Urinary bladder (tissue), 4 donors: ENCODE measurements at places on chromosomes 1 and 21.

- DNase-seq, result no peak
Observed at GRCh38 chr1:234499943-234500245, 20.9 kb upstream of the TARBP1 start.

- no peak for DNase-seq
Observed at GRCh38 chr1:119008483-119009311, 20.6 kb upstream of the TBX15 start.

DNA sequence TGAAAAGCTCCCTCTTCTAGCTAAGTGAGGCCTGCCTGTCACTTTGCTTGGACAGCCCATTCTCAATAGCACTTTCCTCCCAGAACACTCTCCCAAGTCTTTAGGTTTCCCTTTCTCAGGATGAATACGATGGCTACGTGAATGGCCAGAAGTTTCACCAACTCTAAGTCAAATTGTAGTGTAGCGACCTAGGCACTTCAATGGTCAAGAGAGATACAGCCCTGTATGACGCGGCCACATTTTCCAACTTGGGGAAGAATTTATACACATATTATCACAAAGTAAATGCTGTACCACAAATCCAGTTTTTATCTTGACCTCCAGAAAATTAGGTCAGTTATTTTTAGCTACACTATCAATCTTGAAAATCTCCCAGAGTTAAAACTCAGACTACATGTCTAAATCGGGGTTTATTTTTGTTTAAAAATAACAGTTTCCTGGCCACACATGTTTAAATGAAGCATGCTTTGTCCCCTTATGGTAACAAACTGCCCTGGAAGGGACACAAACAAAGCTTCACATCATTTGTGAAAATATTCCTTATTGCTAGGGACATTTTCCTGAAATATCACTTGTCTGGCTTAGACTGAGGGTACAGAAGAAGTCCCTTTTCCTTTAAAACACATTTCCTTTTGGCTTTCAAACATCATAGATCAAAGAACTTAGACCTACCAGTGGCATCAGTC lies 192.6 kb downstream of the GABPA start:
- DNase-seq, result no peak

GRCh38 chr1:104266612-104267011 lies 516.9 kb downstream of the AMY1C start:
- DNase-seq, result no peak

DNA sequence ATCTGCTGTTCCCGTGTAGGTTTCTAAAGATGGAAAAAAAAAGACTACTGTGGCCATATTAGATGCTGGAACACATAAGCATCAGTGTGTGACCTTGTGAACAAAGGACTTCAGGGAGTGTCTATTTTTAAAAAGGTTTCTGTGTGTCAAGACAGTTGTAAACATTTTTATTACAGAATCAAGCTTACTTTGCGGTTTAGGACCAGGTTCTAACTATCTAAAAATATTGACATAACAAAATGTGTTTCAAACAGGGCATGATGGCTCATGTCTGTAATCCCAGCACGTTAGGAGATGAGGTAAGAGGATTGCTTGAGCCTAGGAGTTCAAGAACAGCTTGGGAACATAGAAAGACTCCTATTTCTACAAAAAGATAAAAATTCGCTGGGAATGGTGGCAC lies 7.1 kb upstream of the DDI2 start:
- DNase-seq, result peak; percentile 56

DNA sequence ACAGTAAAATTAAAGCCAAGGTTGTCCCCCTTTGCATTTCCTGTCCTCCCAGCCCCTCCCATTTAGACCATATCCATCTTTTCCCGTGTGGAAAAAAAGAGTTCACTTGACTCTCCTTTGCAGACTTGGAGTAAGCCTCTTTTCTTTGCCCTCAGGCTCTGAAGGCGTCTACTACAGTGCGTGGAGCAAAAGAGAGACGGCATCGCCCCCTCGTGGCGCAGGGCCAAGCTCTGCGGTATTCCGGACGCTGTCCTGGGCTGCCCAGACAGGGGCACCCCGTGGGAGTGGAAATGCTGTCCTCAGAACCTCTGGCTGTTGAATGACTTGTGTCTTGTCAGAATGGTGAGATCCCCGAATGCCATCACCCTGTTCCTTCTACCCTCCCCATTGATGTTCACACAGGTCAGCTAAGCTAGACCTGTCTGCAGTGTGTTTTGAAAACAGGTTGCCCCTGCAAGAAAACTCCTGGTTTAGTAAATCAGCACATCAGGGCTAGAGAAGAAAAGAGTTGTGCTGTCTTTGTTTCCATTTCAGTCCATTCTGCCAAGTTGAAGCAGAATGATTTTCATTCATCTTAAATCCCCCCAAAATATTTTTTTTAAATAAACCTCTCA lies 12.3 kb upstream of the GJA8 start:
- DNase-seq, result no peak

DNA sequence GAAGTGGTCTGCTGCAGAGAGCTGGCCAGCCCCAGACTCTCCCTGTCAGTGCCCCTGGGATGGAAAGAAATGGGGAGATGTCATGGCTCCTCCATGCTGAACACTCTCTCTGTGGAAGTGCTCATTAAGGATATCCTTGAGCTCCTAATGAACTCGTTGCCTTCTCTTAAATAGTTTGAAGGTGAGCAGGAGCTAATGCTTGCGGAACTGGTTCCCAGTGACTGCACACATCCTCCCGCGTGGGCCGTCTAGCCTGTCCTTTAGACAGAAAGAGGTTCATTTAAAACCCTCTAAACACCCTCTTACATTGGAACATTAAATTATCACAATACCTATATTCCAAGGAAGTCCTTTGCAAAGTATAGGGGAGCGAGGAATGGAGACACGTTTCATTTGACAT lies 5.9 kb upstream of the WDR64 start:
- no peak for DNase-seq

- no peak for DNase-seq
Observed at GRCh38 chr1:192512426-192513162, 63.0 kb upstream of the RGS1 start.

- DNase-seq, result no peak
Observed at GRCh38 chr1:92443893-92444292, 42.8 kb downstream of the GFI1 start.

- DNase-seq, result no peak
Observed at GRCh38 chr1:167631936-167632614, 2.0 kb downstream of the RCSD1 start.

GRCh38 chr1:30753660-30754123 lies 3.9 kb downstream of the LAPTM5 start:
- DNase-seq, result no peak

DNA sequence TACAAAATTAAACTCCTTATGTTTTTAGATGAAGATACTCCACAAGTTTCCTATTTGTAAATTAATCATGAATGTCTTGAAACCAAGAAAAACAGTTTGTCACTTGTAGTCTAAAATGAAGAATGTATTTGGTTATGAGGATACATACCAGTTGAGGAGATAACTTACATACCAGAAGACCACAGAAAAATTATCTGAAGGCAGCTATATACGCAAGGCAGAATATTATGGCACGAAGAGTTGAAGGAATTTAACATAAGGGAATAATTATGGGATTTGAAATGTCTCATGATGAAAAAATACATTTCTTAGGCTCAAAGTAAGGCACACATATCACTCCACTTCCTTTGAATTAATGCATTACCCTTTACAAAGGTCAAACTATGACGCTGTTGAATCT lies 73.3 kb downstream of the IFI44 start:
- no peak for DNase-seq

GRCh38 chr1:22941257-22941656 lies 31.4 kb downstream of the LACTBL1 start:
- DNase-seq, result no peak

DNA sequence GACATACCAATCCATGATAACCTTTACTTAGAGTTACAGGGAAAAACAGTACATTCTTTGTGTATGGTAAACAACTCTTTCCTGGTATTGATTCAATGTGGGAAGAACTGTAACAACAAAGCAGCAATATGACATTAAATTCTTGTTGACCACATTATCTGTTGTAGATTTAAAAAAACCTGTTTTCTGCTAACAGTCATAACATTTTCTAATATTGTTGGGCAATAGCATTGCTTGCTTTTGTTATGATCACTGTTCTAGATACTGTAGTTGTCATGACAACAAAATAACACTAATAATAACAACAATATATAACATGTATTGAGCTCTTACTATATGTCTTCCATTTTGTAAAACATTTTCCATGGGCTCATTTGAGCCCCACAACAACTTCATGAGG lies 54.2 kb downstream of the PDE4B start:
- DNase-seq, result no peak

- DNase-seq, result no peak
Observed at GRCh38 chr1:2547210-2548067, 8.7 kb upstream of the TNFRSF14 start.

DNA sequence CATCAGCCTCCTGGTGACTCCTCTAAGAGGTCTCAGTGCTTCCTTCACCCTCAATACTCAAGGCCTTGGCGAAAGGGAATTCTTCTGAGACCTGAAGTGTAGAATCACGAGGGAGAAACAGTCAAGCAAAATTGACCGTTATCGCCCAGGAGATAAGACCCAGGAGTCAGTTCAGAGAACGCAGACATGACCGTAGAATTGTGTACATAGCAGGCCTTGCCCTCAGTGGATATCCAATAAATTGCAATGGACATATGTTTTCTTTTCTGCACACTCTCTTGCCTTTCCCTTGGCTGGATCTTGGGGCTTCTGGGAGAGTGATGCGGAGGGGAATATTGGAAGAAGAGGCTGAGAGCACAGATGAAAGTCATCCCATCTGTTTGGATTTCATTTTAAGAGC lies 15.7 kb upstream of the ETS2 start:
- DNase-seq, result no peak

DNA sequence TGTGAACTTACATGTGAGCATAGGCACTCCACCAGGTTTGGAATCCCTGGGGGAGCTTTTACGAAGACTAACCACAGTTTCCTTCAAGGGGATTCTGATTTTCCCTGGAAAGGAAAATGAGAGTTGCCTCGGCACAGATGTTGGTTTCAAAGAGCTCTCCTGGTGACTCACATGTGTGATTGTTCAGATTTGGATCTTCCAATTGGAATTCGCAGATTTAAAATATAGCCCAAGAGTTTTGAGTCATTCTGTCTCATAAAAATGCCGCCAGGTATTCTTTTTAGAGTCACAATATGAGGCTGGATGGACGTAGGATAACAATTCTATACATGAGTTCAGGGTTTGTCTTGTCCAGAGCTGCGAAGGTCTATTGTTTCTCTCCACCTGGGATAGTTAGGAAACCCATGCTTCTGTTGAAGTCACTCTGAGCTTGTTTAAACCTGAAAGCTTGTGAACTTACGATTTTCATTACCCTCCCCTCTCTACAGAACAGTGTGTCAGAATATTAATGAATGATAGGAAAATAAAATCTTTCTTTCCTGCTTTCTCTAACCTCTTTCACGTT lies 64.9 kb downstream of the TGFB2 start:
- DNase-seq, result no peak

GRCh38 chr1:26790551-26790953 lies 2.8 kb downstream of the PIGV start:
- DNase-seq, result no peak

GRCh38 chr1:168180148-168180524 lies 1.4 kb downstream of the TIPRL start:
- DNase-seq, result no peak

DNA sequence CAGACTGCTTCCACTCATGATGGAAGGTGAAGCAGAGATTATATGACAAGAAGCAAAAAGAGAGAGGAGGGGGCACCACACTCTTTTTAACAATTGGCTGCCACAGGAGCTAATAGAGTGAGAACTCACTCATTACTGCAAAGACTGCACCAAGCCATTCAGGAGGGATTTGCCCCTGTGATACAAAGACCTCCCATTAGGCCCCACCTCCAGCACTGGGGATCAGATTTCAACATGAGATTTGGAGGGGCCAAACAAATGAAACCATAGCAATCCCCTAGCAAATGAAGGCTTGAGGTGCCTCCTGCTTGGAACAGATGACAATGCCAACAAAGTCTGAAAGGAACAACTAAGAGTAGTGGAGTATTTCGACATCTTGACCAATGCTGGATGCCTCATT lies 122.5 kb upstream of the COA6 start:
- DNase-seq, result no peak

GRCh38 chr1:151936653-151937052 lies 27.3 kb upstream of the THEM4 start:
- no peak for DNase-seq

GRCh38 chr1:62024690-62025089 lies 170.0 kb upstream of the L1TD1 start:
- no peak for DNase-seq

- no peak for DNase-seq
Observed at GRCh38 chr1:178189814-178190213, 95.9 kb downstream of the RASAL2 start.

DNA sequence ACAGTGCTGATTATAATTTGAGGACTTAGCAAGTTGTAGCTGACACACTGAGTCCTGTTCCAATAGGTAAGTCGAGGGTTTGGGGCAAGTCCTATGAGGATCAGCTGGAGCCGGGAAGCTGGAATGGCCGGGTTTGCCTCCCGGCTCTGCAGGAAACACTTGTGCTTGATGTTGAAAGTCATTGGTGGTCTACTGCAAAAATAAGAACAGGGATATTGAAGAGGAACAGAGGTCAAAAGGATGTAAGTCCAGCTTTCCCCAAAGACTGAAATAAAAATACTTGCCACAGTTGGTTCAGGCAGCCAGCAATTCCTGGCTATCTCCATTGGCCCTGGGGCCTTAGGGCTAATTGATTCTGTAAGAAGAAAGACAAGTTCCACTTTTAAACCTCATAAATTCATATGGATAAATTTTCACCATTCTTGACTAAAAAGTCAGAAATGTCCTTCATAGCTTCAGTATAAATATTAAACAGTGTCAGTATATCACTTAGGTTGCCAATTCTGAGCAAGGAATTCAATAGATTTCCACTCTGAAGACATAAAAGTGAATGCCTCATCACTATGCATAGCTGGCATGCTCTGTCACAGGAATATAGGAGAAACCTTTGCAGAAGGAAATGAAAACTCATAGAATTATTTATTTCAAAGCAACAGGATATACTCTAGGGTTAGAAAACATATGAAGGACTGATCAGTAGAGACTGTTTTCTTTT lies 165.2 kb downstream of the AK5 start:
- DNase-seq, result no peak

DNA sequence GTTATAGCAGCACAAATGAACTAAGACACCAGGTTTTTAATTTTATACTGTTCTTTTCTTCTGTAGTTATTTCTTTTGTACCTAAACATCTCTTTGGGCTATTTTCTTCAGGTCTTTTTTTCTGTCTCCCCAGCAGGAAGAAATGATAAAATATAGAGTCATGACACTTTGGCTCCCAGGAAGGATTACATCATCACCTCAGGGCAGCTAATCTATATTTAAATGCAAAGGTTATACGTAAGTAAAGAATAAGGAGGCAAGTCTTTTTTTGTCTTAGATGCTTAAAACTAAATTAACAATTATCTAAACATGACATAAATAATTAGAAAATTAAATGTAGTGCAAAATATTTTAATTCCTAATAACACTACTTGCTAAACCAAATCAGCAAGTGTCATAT lies 57.0 kb downstream of the WARS2 start:
- DNase-seq, result no peak

GRCh38 chr1:53949023-53949990 lies 3.2 kb downstream of the LRRC42 start:
- DNase-seq, result no peak
